ENCODE measurements at places on chromosomes 2 and 18. TPM values are rescaled to one million over a fixed set of nuclear protein-coding genes. Genes with fewer than 3 reads are reported as not detected.

Gene RBFA
- total RNA-seq: 28.0 TPM

Gene ALPP
- not detected for total RNA-seq

DNA sequence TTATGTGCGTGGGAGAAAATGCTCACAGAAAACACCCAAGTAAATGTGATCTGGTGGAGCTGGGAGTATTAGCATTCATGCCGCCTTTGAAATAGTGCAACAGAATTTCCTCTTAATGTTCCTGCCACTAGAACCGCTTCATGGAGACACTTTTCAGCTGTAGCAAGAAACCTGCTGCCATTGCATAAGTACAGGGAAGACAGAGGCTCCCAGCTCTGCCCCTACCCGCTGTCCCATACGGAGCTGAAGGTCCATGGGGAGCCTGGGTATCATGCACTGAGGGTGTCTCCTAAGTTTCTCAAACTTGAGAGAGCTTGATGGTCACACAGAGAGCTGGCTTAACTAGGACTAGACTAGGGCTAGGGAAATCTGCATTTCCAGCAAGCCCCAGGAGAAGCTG is 49.6 kb downstream of the CRIM1 start:
- ATAC-seq: no peak

- no peak for ATAC-seq
Observed at GRCh38 chr2:107719836-107720235, 106.9 kb upstream of the RGPD4 start.

Gene IL37
- not detected for total RNA-seq

GRCh38 chr2:7967707-7968405 is 714.0 kb upstream of the ID2 start:
- no peak for ATAC-seq

Gene TLX2
- not detected for total RNA-seq

Gene MC2R
- total RNA-seq: not detected

Gene FOSL2
- total RNA-seq: 75.3 TPM

Gene SLC40A1
- total RNA-seq: 68.2 TPM

DNA sequence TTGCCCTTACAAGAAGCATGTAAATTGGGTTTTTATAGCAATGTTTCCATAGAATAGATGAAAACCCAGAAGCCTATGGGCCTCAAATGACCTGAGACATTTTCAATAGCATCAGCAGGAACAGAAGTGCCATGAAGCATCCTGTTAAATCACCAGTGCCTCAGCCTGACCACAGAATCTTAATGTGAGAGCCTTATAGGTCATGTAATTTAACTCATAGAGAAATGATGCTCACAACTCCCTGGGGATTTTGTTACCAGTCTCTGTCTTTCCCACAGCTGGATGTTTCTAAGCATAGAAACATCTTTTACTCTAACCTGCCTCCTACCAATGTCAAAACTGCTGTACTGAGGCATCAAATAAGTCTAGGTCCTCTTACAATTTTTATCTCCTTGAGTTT is 295.8 kb upstream of the ACVR2A start:
- no peak for ATAC-seq
